ENCODE measurements at places on chromosomes 11 and 22.

- no peak for DNase-seq
Observed at GRCh38 chr11:68933605-68934320, 30.1 kb downstream of the IGHMBP2 start.

- no peak for DNase-seq
Observed at GRCh38 chr11:70159627-70160570, 43.2 kb upstream of the FADD start.

DNA sequence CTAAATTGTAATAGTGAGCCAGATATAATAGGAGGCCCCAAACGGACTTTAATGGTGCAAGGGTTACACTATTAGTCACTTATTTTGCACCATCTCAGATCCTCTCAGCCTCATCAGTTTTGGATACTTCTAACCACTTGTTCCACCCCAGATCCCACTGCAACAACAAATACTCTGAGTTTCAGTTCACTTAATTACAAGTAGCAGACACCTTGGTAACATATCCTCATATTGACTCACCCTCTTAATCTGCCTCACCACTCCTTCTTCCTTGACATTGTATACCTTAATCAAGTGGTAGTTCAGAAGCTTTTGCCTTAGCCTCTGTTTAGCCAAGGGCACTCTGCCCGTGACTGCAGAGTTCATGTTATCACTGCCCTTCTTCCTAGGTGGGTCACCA lies 256.1 kb upstream of the UBASH3B start:
- DNase-seq, result no peak

GRCh38 chr11:73012121-73012863 lies 129.8 kb downstream of the FCHSD2 start:
- DNase-seq, result no peak

DNA sequence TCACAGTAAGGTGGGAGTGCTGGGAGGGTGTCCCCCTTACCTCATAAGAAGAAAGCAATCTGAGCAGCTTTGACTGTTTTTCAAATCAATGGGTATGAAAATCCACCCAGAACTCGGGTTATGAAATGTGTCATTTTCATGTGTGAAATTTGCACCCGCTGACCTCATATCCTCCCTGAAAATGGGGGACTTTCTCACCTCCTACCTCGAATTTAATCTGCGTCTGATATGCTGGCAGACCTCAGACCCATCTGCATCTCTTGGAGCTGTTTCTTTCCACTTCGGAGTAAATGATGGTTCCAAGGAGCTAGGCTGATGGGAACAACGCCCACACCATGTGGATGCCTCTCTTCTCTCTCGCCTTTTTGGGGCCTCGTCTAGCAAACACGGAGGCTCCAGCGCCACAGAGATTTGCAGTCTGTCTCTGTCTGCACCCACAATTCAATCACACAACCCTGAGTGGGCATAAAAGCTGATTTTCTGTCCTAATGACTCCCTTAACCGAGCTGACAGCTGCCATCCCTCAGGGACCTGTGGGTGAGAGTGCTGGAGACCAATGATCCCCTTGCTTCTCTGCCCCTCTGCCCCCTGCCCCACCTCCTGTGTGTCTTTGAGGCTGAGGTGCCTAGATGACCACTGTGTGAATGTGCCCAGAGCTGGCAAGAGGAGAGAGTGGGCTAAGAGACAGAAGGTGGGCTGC lies 71.0 kb downstream of the TRIM29 start:
- no peak for DNase-seq

GRCh38 chr22:30248484-30248883 lies 1.9 kb upstream of the LIF start:
- DNase-seq, result no peak

DNA sequence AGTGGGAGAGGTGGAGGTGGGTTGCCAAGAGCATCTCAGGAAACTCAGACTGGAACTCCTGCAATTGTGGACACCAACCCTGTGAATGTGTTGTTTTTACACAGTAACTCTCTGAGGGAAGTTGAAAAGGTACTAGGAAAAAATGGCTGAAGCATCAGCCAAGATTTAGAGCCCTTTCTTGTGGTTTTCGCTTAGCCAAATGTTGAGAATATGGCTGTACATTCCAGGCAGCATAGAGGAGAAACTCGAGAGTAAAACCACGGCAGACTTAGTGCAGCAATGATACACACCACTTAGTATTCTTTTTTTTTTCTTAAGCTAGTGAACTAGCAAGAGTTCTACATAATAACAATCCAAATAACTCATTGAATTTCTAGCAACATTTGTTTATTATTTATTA lies 309.7 kb upstream of the MTNR1B start:
- no peak for DNase-seq

DNA sequence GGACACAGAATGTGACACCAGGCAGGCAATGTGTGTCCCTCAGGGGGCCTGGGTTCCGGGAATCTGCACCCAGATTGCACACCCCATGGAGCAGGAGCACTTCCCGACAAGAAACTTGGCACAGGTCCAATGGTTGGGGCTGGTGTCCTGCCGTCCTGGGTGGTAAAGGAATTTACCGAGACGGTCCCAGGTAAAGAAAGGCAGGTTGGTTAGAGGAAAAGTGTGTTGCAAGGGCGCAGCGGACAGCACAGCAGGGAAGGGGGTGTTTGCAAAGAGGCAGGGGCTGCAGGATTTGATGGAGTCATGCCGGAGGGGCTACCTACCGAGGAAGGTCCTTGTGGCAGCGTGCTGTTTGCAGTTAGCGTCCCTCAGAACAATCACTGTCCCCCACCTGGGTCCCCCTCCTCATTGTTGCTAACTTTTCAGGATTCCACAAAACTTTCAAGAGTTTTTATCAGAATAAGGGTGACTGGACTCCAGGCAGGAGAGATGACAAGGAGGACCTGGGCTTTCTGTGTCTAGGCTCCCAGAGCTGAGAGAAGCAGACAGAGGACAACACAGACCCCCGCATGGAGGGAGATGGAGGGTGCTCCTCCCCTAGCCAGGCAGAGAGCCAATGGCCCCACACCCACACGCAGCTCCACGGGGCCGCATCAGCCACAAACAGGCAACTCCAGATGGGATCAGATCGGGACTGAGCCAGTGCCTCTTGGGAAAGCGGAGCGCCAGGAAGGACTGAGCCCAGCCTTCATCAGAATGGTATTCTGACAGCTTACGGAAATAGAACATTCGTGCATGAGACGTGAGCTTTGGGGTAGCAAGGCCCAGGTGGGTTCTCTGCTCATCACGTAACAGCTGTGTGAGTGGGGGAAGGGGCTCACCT lies 1423.9 kb downstream of the BRD1 start:
- no peak for DNase-seq

GRCh38 chr11:74010306-74011300 lies 1.7 kb upstream of the UCP3 start:
- DNase-seq, result no peak

- DNase-seq, result no peak
Observed at GRCh38 chr22:26709617-26710390, 52.4 kb downstream of the MIAT start.

DNA sequence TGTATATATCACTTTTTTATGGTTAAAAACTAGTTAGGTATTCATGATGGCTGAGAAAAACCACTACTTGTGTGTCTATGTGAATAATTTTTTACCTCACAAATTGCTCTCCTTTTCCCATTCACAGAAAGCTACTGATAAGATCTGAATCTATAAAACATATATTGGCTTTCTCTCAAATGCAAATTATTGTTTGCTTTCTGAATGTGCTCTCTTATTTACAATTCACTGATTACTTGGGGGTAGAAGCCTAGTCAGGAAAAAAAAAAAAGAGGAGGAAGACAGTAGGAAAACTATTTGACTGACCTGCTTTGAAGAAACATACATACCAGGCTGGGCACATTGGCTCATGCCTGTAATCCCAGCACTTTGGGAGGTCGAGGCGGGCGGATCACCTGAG lies 20.5 kb downstream of the PGM2L1 start:
- DNase-seq, result no peak

DNA sequence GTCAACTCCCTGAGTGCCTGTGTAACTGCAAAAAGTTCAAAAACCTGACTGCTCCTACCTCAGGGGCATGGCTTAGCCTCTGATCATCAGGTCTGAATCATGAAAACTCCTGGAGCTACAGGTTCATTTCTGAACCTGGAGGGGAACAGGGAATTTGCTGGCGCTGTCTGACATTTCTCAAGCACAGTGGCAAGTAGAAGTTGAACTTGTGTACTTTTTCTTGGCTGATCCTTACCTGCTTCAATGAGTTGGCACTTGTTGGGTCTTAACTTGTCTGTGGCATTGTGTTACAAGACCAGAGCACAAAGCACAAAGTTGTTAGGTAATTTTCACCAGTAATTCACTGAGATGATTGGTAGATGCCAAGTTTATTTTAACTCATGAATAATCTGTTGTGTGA lies 3.3 kb downstream of the TMEM109 start:
- DNase-seq, result no peak

DNA sequence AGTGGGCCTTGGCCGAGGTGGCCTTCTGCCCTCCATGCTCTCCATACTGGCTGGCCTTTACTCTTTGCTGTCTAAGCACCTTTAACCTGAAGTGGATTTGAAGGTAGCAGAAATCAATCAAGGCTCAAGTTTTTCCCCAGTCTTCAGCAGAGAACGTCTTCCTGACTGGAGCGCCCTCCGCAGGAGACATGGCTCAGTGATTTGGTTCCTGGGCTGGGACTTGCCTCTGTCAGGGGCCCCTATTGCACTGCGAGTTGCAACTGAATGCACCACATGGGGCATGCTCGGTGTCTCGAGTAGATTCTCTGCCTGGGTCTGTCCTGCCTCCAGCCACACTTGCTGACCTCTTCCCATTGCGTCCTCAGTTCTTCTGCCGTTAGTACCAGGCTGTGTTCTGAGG lies 79.6 kb downstream of the BMAL1 start:
- no peak for DNase-seq

GRCh38 chr11:11805228-11805627 lies 36.5 kb upstream of the USP47 start:
- DNase-seq, result no peak

DNA sequence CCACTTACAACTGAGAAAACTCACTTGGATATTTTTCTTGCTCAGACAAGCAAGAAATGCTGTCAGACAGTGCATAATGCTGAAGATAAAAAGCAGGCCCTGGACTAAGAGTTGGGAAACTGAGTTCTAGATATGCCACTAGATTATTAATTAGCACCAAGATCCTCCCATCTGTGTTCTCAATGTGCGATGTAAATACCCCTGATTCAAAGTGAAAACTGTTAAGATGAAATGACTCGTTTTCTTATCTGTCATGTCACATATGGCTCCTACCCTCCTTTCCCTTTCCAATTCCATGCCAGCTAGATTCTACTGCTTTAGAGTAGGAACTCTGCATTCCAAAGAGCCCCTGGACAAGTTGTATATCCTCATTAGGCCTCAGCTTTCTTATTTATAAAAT lies 88.9 kb upstream of the CLNS1A start:
- no peak for DNase-seq

DNA sequence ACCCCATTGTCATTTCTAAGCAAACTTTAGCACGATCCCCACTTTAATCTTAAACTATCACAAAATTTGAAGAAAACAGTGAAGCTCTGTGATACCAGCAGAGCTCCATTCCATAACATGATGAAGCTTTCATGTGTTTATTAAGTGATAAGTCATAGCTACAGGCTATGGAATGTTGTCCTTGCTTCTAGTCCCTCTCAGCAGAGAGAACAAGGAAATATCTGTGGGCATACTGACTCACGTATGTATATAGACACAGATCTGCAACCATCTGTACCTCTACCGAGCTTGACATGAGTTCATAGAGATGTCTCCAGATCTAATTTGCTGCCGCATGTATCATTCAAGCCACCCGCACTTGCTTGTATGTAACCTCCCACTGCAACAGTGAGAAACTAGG lies 588.9 kb downstream of the ETS1 start:
- DNase-seq, result no peak

GRCh38 chr22:42994917-42995562 lies 19.9 kb downstream of the PACSIN2 start:
- no peak for DNase-seq

GRCh38 chr22:42933485-42934091 lies 76.5 kb upstream of the ARFGAP3 start:
- no peak for DNase-seq

DNA sequence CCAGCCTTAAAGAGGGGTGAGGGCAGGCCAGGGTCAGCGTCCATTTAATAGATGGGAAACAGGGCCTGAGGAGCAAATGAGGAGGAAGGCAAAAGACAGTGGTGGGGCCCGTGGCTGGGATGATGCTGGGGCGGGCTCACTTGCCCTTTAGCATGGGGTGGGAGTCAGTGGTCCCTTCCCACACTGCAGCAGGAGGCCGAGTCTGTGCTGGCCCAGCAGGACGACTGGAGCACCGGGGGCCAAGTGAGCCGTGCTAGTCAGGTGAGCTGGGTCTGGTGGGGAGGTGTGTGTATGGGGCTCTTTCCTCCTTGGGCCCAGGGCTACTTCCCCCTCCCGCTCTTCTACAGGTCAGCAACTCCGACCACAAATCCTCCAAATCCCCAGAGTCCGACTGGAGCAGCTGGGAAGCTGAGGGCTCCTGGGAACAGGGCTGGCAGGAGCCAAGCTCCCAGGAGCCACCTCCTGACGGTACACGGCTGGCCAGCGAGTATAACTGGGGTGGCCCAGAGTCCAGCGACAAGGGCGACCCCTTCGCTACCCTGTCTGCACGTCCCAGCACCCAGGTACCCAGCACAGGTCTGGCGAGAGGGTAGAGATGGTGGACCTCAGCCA lies 12.8 kb downstream of the SCYL1 start:
- no peak for DNase-seq

Data from NCI-H1092 treated with DMSO at 0.1 percent for 48 hours (cell line).